CD4-positive, alpha-beta T cell treated with Interleukin-15 for 4 hours (primary cell): ENCODE measurements at places on chromosomes 3 and 15.

GRCh38 chr3:196968233-196969133 is at the start of gene PIGZ:
PIGZ (minus strand) TSS chr3:196968833; CDS start chr3:196952031, 16,802 bp downstream.
- peak; percentile 13 for DNase-seq

DNA sequence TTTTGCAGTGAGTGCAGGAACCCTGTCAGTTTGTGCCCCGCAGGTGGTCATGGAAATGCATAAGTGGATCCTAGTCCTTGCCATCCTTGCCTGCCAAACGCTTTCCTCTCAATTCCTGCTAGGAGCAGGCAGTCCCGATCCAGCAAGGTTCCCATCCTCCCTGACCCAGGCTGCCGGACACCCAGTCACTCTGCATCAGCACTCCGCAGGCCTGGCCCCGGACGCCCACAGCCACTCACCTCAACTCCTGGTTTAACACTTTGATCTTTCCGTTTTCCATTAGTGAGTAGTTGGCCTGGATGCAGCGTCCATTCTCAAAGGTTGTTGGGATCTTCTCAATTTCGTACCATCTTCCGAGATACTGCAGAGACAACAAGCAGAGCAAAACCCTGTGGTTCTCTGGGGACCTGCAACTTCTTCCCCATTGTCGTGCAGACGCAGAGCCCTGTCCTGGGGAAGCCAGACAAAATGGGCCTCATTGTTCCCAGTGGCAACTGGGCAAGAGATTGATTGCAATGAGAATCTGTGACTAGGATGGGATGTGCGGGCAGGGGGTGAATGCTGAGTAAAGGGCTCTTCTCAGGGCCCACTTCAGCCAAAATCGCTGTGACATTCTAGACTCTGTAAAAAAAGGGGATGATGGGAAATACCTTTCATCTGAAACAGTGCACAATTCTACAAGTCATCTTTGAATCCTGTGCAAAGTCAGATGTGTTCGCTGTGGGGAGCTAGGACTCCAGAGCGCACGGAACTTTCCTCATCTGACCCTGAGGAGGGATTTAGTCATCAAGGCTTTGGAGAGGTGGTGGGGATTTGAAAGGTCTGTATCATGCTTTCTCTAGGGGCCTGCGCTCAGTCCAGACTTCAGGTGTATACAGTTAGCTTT is 9.9 kb downstream of the APOD start:
- DNase-seq: no peak

DNA sequence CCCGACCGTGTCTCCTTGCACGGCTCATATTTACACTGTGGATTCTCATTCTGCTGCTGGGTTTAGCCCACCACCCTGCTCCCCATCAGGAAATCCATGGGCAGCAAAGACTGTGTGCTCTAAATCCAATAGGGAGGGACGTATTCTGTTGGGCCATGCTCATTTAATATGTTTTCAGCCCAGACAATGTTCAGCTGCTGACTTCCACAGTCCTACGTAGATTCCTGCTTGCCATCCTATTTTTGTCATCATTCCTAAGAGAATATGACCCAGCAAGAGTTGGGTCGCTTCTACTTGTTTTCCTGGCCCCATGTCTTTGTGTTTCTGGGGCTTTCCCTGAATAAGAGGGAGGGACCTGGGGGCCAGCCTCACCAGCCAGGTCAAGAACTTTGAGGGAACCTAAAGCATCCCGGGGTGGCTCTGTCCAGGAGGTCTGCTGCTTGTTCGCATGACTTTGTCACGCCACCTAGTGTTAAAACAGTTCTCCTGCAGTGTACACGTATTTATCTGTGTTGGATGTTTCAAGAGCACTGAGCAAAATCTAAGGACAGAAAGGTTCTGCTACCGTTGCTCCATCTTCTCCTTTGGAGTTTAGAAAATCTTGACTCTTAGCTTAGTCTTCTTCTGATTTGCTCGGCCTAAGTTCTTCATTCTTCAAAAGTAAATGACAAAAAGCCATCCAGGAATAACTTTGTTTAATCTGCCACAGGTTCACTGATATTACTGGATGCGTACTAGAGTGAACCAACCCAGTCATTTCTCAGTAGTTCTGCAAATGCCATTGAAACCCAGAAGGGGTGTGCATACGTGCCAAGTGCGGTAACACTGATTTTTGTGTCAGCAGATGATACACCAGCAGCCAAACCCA is 79.8 kb upstream of the NR2E3 start:
- DNase-seq: peak; percentile 24

- no peak for DNase-seq
Observed at GRCh38 chr3:70943886-70944285, 631.4 kb upstream of the MDFIC2 start.

DNA sequence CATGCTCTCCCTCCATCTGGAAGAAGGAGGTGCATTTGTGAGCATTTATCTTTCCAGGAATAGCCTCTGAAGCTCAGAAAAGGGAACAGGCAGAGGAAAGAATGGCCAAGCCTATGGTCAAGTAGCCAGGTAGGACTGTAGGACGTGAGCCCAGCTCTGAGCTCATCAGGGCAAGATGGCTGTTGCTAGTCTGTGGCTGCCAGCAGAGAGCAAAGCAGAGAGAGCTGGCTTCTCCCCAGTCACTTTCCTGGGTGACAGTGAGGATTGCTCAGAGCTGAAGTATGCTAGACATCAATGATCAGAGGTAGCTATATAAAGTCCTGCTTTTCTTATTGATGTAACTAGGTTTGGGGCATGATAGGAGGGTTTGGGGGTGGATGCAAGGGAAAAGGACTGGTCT is 146.1 kb upstream of the SLC24A5 start:
- DNase-seq: no peak

DNA sequence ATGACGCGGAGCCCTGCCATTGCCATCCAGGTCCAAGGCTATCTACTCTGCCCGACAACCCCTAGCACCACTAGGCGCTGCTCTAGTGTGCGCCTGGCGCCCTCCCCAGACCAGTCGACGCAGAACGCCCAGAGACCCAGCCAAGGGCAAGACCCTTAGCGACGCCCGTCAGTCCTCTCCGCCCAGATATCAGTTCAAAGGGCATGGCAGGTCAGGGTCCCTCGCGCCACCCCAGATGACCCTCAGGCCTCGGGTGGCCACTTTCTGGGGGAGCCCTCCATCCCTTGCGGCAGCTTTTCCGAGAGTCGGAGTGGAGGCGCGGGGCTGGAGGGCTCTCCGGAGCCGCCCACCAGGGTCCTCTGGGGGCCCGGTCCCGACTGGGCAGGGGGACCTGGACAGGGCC is 371 bp upstream of the CLSTN2 start:
- no peak for DNase-seq

GRCh38 chr15:68385671-68386586 is 46.0 kb downstream of the ITGA11 start:
- no peak for DNase-seq

DNA sequence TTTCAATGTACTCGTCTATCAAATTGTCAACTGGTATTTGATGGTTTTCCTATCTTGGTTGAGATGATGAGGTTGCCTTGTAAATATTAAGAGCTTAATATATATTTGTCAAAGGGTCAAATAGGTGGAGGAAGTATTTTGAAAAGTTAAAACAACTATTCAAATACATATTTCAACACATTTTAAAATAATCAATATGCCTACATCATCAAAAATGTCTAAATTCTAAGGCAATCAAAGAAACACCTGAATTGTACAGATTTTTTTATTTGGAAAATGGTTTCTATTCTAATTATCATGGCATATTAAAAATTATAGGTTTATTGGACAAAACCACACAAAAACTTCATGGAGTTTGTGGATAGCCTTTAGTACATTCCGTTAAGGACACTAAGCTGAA is 461.4 kb upstream of the ONECUT1 start:
- DNase-seq: no peak

GRCh38 chr15:33278816-33279612 is 31.8 kb upstream of the RYR3 start:
- no peak for DNase-seq

- DNase-seq: no peak
Observed at GRCh38 chr3:160673188-160673587, 3.8 kb upstream of the ARL14 start.

DNA sequence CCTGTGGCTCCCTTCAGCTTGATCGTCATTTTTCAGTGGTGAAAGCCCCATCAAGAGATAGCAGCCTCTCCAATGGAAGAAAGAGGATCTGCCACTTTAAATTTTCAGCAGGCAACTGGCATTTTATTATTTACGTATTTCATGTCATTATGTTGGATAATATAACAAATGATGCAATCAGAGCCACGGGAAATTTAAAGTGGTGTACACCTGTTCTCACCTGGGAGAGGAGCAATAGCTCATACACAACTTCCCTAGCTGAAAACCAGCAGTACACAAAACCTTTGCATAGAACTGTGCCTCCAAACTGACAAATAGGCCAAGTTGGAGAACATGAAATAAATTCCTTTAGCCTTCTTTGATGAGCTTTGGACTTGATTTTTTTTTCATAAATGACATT is 136.9 kb downstream of the SATB1 start:
- DNase-seq: no peak

DNA sequence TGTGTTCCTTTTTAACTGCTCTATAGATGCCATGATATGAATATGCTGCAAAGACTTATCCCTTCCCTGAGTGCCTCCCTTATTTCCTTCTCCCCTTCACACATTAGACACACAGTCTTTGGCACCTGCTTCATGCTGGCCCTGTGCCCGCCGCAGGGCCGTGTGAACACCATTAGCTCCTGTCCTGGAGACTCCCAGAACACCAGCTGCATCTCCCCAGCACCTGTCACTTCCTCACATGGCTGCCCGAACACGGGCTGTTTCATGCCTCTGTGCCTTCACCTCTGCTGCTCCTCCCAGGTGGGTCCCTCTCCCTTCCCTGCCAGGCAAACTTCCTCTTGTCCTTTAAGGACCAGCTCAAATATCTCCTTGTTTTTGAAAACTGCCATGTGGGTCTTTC is 40.5 kb upstream of the SEC13 start:
- DNase-seq: no peak

DNA sequence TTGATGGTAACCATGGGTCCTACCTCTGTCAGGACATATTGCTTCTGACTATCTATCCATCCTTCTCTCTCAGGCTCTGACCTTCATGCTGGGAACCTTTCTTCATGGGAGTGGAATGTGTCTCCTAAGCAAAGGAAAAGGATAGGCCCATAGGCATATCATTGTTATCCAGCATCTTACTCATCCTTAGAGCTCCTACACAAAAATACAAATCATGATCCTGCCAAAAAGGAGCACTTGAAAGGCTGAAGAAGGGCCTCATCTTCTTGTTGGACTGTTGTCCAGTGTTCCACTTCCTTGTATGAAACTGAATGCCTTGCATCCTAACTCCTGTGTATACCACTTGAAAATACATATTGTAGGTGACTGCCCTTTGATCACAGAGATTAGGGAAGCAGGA is 96.1 kb upstream of the SOX2 start:
- DNase-seq: no peak
